ENCODE measurements at places on chromosomes 7 and 10. TPM values are rescaled to one million over a fixed set of nuclear protein-coding genes. Genes with fewer than 3 reads are reported as not detected.
A peak's percentile ranks its signal among the peaks of the same experiment; 100 is the strongest.

GRCh38 chr10:82411416-82411815, 536.4 kb downstream of the NRG3 start:
- no peak overlapping the region for H3K27ac ChIP-seq
- H3K36me3 ChIP-seq = no peaks in the 10 kb centered on the region
- H3K4me3 ChIP-seq = no peak overlapping the region
- H3K27me3 ChIP-seq = no peaks in the 10 kb centered on the region

The VSTM4 gene
- total RNA-seq = 2.6 TPM

DNA sequence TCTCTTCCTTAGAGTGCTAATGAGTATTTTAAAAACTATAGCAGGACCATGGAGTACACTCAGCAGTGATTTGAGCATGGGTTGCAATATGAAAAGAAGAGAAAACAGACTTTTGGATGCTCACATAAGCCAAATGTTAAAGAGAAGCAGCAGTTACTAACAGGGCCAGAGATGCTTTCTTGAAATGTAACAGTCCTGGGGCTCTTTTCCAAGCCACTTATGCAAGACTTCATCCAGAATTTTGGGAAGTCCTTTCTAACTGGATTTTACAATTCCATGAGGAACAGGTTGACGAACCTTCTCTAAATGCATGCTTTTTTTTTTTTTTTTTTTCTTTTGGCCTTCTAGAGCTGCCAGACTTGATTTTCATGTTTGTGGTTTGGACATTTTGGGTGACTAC, 282.0 kb downstream of the SEC23IP start:
- no peaks in the 10 kb centered on the region for H3K4me1 ChIP-seq
- H3K27ac ChIP-seq = no peak overlapping the region
- peaks cover 3% of the 10 kb centered on the region for H3K27me3 ChIP-seq
- H3K36me3 ChIP-seq = no peaks in the 10 kb centered on the region
- H3K4me3 ChIP-seq = no peak overlapping the region

DNA sequence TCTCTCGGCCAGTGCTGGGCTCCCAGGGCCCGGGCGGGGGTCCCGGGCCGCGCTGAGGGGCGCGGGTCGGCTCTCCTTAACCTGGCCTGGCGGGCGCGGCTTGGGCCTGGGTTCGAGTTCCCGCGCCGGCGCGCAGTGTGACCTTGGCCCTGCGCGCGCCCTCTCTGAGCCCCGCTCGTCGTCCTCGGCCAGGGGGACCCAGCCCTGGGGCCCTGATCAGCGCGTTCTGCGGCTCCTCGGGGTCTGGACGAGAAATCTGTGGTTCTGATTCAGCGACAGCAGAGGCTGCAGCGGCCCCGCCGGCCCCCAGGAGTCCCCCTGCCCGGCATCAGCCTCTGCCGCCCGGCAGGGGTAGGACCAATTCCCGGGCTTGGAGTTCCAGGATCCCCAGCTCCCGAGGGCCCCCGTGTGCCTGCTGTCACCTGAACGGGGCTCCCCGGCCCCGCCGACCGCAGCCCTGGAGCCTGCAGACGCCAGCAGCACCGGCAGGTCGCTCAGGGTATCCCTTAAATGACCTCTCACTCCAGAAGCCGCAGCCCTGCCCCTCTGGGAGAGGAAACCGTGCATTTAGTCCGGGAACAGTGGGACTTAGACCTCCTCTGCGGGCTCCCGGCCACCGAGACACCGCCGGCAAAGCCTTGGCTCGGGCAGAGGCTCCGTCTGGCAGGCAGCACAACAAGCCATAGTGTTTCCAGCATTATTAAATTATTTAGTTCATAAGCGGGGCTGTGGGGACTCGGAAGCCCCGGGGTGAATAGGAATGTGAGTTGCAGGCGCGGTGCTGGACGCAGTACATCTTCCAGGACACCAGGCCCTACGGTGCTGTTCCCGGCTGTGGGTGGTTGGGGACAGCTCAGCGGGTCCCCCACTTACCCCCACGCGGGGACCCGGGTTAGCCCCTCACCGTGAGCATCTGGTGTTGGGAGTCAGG, 572 bp downstream of the CHST12 start:
- H3K4me3 ChIP-seq = peak overlapping the region; percentile 86
- H3K27ac ChIP-seq = peak overlapping the region; percentile 70
- H3K27me3 ChIP-seq = peaks cover 3% of the 10 kb centered on the region
- no peaks in the 10 kb centered on the region for H3K36me3 ChIP-seq

DNA sequence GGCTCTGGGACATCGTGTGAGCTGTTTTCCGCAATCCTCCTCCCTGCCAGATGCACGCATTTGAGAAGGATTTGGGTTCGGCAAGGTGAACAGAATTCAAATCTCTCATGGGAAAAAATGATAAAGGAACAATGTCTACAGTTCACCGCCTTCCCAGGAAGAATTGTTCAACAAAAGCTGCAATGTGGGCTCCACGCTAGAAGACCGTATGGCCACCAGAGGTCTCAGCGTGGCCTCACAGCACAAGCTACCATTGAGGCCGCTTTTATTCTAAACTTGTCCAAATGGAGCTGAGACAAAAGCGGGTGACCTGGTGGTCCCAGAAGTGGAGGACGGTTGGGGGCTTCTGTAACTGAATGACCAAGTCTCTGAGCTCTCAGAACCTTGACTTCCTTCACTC, 733.1 kb downstream of the PARD3 start:
- no peak overlapping the region for H3K27ac ChIP-seq
- peaks cover 3% of the 10 kb centered on the region for H3K36me3 ChIP-seq
- H3K27me3 ChIP-seq = peaks cover 3% of the 10 kb centered on the region
- H3K4me1 ChIP-seq = no peaks in the 10 kb centered on the region
- no peak overlapping the region for H3K4me3 ChIP-seq

The RBP4 gene
- 30.3 TPM for total RNA-seq

DNA sequence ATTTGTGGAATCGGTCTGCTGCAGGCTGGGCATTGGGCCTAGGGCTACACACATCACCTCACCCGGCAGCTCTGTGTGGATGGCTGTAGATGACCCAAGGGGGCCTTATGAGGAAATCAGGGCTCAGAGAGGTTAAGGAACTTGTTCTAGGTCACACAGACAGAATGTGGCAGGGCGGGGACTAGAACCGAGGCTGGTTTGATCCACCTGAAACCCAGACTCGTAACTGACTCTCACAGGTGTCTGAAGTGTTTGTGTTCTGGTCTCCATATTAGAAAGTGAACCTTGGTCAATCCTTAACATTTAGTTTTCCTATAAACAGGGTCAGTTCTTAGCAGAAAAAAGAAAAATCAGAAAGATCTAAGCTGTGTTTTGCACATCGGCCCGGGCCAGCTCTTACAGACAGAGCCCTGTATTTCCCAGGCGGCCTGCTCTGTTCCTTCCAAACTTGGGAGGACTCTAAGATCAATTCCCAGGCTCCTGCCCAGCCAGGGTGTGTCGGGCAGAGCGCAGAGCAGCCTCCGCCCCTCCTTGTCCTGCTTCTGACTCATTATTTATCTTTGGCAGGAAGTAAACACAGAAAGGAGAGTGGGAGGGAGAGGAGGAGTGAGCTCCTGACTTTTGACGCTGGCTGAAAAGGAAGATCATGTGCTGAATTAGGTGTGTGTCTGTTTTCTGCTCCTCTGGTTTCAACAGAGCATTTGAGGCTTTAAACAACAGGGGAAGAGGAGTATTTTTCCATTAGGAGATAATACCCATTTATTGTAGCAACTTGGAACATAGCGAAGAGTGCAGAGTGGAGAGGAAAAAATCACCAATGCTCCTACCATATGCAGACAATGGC, 74.1 kb downstream of the TACC2 start:
- H3K27me3 ChIP-seq = no peaks in the 10 kb centered on the region
- peaks cover 1% of the 10 kb centered on the region for H3K36me3 ChIP-seq
- H3K4me1 ChIP-seq = peaks cover 20% of the 10 kb centered on the region
- peak overlapping the region; percentile 31 for H3K4me3 ChIP-seq
- H3K27ac ChIP-seq = peak overlapping the region; percentile 93

The WDR86 gene
- total RNA-seq = 83.0 TPM

GRCh38 chr7:100356416-100357068, 1.4 kb upstream of the PILRB start:
- H3K4me3 ChIP-seq = no peak overlapping the region
- H3K4me1 ChIP-seq = no peaks in the 10 kb centered on the region
- no peaks in the 10 kb centered on the region for H3K27me3 ChIP-seq
- H3K27ac ChIP-seq = no peak overlapping the region

DNA sequence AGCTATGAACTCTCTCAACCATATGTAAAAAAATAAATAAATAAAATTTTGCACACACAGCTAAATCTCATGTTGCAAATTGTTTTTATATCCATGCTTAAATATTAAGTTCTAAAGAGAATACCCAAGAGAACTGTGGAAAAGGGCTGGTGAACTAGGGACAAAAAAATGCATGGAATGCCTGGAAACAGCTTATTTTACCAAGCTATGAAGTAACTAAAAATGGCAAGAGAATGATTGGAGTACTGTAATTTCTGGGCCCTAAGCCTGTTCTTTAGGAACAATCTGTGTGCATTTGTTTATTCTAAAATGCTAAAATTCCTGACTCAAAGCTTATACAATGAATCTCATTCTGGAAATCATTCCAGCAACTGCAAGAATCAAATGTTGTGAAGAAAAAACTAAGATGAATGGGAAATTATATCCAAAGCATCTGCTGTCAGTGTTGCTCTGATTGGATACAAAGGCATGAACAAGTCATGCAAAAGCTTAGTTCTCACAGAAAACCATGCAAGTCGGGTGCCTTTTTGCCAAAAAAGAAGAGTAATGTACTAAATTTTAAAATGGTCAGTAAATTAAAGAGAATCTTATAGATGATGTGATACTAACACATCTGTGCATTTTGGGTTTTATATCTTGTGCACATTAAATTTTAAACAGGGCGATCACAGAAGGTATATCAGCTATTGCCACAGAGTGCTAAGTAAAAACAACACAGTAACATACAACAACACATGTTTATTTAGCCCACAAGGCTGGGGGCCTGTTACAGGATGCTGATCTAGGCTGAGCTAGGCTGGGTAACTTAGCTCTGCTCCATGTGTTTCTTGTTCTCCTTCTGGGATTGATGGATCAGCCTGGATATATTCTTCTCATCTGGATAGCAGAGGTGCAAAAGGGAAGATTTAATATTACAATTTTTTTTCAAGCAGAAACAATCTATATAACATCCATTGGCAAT, 453.5 kb upstream of the SEMA3A start:
- peaks cover 4% of the 10 kb centered on the region for H3K4me1 ChIP-seq
- H3K4me3 ChIP-seq = no peak overlapping the region
- no peak overlapping the region for H3K27ac ChIP-seq
- DNase-seq = no peak
- H3K36me3 ChIP-seq = no peaks in the 10 kb centered on the region

- no peak overlapping the region for H3K4me3 ChIP-seq
- peaks cover 6% of the 10 kb centered on the region for H3K4me1 ChIP-seq
- H3K27ac ChIP-seq = no peak overlapping the region
Measured at GRCh38 chr7:108038986-108039385, 36.0 kb upstream of the LAMB1 start.

DNA sequence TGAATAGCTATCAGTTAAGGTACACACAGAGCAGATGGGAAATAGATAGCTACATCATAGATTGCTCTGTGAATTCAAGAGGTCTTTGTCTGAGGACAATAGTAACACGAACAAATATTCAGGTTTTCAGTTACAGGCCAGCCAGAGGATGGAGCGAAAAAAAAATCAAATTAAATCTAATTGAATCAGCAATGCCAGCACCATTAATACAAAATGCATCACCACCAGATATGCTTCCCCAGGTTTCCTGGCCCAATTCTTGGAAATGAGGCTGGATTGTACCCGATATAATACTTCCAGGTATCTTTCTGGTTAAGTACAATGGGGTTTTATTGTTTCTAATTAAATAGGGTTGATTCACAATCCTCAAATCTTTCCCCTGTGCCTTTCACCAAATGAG, 975.8 kb upstream of the AUTS2 start:
- H3K27ac ChIP-seq = no peak overlapping the region

Data from type B pancreatic cell (in vitro differentiated cells).